ENCODE measurements at places on chromosomes 6 and 20.

DNA sequence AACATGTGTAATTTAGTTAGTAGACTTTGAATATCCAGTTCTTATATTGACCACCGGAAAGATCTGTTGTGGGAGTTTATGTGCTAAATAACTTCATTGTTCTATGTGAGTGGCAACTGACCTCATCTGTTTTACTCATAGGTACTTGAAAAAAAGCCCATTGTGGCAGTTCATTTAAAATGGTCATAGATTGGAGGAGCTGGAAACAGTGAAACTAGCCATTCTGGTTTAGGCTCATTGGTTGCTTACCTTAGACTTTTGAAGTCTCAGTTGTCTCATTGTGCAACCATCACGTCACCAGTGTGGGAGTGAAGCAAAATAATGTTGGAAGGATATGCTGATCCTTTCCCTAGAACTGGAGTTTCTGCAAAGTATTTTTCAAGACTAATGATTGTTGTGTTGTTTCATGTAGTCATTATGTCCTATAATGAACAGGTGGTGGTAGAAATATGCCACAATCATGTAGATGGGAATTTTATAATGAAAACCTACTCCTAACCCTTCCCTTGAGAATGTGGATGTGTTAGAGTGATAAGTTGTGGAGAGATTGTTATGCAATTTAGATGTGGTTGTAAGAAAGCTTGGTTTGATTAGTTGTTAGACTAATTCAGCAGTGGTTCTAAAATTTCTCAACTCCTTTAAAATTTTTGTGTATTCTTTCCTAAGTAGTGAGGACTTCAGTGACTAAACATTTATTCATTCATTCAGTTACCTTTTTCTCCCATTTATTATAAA lies 18.3 kb downstream of the DSP start:
- DNase-seq, result no peak

- DNase-seq, result no peak
Measured at GRCh38 chr20:711576-711975, 36.0 kb upstream of the SCRT2 start.

DNA sequence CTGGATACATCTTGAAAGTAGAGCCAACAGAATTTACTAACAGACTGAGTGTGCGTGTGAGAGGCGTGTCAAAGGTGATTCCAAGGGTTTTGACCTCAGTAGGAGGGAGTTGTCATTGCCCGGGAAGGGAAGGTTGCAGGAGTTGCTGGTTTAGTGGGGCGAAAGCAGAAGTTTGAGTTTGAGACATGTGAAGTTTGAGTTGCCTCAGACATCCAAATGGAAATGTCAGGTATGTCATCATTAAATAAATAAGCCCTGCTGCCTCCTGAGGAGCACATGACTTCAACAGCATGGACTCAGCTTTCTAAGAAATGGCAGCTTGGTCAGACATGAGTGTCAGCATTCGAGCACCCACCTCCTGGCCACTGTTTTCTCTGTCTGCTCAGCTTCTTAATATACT lies 26.6 kb upstream of the TGM2 start:
- no peak for DNase-seq

GRCh38 chr6:21151119-21151518 lies 442.4 kb upstream of the SOX4 start:
- no peak for DNase-seq

GRCh38 chr20:5696011-5696559 lies 54.1 kb upstream of the SHLD1 start:
- no peak for DNase-seq
